ENCODE measurements at places on chromosomes 2 and 18.

GRCh38 chr2:207408086-207408794 is 121.5 kb upstream of the CREB1 start:
- DNase-seq, result no peak

GRCh38 chr2:144505245-144505831 is 14.6 kb downstream of the ZEB2 start:
- no peak for DNase-seq

GRCh38 chr2:85476624-85477023 is 58.1 kb downstream of the SH2D6 start:
- no peak for DNase-seq

DNA sequence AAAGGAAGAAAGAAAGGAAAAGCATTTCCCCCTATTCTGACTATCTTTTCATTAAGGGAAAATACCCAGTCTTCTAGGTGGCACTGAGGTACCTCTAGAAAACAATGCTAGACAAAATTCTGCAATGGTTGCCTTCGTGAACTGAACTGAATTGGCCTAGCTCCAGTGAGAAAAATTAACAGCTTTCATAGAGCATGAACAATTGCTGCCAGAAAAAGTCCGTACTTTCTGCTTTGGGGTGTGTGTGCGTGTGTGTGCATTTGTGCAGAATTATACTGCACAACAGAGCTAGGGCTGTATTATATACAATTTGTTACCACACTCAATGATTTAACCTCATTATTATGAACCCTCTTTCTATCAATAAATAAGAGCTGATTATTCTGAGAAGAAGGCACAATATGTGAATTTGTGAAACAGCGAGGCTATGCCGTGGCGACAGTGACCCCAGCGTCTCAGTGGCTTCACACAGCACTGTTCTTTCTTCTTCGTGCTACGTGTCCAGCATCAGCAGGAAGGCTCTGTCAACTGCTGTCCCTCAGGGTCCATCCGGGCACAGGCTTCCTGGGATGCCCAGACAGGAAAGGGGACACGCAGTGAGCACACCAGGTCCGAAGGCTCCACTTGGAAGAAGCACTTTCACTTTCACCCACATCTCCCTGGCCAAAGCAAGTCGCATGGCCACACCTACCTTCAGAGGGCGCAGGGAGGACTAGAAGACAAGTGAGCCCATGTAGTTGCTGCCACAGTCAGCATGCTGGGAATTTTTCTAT is 47.5 kb downstream of the PTGR3 start:
- peak; percentile 66 for DNase-seq

GRCh38 chr2:143451642-143452281 is 322.5 kb downstream of the ARHGAP15 start:
- no peak for DNase-seq

GRCh38 chr18:32441533-32441932 is 29.1 kb downstream of the GAREM1 start:
- DNase-seq, result no peak

DNA sequence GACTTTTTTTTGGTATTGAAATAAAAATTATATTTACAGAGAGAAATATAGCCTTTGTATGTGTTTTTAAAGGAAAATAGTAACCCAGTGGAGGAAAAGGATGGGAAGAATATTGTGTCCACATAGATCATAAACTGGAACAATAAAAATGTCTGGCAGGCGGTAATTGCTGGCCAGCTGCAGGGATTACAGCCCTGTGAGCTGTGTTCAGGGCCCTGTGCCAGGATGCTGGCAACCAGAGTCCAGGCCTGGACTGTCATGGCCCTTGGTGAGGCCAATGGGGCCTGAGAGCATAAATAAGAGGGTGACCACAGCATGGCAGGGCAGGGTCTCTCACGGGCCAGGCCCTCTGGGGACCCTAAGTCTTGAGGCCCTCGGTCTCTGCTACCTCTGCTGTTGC is 171.2 kb downstream of the ACOXL start:
- no peak for DNase-seq

- no peak for DNase-seq
Observed at GRCh38 chr2:133518700-133519344, 49.4 kb downstream of the NCKAP5 start.

GRCh38 chr18:71116535-71116934 is 827.7 kb downstream of the SOCS6 start:
- DNase-seq, result no peak

DNA sequence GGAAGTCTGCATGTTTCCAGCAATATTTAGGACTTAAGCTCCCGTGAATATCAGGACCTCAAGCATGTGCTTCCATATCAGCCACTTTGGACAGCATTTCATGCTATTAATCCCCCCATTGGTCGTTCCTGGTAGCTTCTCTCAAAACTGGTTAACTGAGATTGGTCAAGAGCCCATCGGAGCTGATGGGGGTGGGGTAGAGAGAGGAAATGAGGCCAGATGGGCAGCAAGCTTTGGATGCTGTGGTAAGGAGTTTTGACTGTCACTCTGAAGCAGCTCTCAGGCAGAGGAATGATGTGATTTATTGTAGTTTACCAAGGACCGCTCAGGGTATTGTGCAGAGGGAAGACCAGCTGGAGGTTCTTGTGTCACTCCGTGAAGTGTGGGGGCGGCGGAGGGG is 81.8 kb downstream of the FAM168B start:
- no peak for DNase-seq

DNA sequence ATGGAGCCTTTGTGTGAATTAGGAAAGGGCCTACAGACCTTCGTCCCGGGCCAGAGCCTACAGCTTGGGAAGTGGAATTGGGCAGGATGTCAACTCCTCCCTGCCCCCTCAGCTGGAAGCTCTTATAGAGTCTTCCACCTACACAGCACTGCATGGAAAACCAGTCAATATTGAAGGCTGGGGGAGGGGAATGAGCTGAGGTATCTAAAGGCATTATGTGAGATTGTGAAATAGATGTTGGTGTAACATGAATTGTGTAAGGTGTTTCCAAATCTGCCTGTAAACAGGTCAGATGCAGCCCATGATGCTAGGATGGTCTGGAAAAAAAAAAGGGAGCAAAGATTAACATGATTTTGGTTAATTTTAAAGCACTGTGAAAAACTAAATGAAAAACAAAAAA is 433.5 kb upstream of the POU3F3 start:
- no peak for DNase-seq

- no peak for DNase-seq
Observed at GRCh38 chr2:55628931-55629330, 11.5 kb upstream of the PPP4R3B start.

GRCh38 chr18:34320267-34320666 is 95.6 kb upstream of the NOL4 start:
- no peak for DNase-seq

DNA sequence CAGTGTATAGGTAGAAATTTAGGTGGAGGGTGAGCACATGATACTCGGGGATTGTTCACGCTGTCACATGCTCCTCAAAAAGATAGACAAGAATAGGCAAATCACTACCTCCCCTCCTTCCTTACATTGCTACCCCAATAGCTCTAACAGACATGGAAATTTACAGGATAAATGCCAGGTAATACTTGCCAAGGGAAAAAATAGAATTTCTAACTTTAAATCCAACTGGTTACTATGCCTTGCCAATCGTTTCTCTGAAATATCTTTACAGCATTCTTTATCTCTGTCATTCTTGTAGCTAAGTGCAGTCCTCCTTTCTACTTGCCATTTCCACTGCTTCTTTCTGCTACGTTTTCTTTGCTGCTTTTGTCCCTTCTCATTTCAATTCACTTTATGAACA is 339.8 kb upstream of the ZEB2 start:
- DNase-seq, result no peak

All from coronary artery (tissue), 2 donors.